Mesendoderm (in vitro differentiated cells): ENCODE measurements at places on chromosomes 16 and 17.

DNA sequence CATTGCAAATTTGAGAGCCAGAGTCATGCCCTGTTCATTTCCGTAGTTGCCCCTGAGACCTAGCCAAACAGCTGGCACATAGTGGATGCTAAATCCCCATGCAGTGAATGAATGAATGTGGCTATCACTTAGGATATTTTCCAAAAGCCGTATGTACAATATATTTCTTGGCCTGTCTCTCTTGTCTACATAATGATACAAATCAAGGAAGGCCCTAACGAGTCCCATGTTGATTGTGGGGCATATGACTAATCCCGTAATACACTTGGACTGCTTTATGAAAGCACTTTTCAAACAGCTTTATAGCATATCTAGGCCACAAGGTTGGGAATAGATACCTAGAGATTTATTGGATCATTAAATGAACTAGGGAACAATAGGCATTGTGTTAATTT, 478.0 kb downstream of the SLC39A11 start:
- no peak for DNase-seq

- no peak for DNase-seq
These were observed 221.4 kb upstream of the RBFOX1 start for GRCh38 chr16:7111265-7111664.

DNA sequence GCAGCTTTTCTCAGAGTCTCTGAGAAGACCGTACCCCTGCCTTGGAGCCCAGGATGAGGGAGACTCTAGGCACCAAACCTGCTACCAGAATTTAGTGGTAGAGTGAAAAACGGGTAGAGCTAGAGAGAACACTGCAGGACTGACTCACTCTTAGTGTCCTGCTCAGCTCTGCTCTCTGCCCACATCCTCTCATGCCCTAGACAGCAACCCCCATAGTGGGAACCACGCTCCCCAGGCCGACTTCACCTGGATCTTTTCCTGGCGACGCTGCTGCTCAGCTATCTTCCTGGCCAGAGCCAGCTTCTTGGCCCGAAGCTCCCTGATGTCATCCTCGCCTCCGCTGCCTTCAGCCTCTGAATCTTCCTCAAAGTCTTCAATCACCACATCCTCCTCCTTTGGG, 26.7 kb downstream of the HIC1 start:
- no peak for DNase-seq

DNA sequence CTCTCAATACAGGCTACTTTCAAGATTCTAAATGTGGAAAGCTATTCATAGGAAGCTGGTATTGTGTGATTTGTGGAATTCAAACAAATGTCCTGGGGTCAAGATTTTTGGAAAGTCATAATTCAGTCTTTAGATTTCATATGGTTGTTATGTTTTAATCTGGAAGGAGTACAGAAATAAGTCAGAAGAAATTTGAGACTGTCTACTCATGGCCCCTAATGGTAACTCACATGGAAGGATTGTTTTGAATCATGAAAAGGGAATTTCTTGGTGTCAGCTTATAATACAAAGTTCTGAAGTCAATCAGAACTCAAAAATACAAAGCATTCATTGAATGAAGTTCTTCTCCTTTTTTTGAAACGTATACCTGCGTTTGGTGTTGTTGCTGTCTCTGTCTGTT, 3.1 kb downstream of the KCNJ2 start:
- DNase-seq = no peak
